ENCODE measurements at places on chromosomes 4 and X. TPM values are rescaled to one million over a fixed set of nuclear protein-coding genes. Genes with fewer than 3 reads are reported as not detected.

DNA sequence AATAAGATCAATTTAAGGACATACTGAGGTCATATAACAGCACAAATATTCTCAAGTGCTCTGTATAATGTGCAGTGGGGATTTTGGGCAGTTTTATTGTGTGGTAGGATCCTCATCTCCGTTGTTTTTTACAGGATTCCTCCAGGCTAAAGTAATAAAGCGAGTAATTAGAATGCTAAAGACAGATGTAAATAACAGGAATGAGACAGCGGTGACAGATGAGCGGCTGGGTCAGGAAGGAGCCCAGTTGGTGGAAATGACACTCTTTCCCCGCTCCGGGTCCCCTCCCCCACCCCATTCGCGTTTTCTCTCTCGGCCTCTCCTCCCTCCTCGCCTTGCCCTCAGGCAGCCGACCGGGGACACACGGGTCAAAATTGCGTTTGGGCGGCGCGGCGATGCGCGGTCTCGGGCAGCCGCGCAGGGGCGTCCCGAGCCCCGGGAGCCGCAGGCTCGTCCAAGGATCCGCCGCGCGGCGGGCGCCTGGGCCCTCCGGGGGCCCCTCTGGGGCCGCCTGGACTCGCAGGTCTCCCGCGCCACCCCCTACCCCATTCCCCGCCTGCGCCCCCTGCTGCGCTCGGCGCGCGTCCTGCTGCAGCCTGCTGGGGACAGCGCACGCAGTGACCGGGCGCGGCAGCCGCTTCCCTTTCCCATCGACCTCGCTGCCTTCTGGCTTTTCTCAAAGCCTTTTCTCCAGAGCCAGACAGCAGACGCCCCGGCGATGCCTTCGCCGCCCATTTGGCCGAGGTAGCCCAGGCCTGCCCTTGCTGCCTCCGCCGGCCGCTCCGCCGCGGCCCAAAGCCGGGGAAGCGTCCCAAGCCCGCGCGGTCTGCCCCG is 16.2 kb downstream of the POU4F2 start:
- no peak for DNase-seq

ADGRL3 gene
- 17.9 TPM for total RNA-seq

DNA sequence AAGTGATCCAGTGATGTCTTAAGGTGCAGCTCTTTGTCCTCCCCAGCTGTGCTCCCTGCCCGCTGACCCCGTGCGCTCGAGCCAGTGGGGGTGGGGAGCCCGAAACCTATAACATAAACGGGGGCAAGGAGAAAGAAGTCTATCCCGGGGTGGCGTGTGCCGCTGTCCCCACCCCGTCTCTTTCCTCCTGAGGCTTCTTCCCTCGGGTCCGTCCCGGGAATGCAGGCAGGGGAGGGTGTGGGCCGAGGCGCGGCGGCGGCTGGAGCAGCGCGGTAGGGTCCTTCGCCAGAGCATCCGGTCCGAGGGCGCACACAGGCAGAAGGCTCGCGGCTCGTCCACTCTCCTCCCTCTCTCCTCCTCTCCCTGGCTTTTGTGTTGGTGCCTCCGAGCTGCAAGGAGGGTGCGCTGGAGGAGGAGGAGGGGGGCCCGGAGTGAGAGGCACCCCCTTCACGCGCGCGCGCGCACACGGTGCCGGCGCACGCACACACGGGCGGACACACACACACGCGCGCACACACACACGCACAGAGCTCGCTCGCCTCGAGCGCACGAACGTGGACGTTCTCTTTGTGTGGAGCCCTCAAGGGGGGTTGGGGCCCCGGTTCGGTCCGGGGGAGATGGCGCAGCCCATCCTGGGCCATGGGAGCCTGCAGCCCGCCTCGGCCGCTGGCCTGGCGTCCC is at the start of gene RAB33A:
TSS of gene RAB33A (plus strand) at position 517 of the 681 bp plus-strand sequence. CDS start at position 618, 101 bp downstream.
- DNase-seq: no peak

DNA sequence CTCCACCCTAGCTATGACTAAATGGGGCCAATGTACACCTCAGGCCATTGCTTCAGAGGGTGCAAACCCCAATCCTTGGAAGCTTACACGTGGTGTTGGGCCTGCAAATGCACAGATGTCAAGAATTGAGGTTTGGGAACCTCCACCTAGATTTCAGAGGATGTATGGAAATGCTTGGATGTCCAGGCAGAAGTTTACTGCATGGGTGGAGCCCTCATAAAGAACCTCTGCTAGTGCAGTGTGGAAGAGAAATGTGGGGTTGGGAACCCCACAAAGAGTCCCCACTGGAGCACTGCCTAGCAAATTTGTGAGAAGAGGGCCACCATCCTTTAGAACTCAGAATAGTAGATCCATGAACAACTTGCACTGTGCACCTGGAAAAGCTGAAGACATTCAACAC is 284.1 kb downstream of the ANTXR2 start:
- DNase-seq: no peak

- peak; percentile 89 for DNase-seq
Observed at GRCh38 chr4:11428899-11429698, 405 bp upstream of the HS3ST1 start.

CSN1S1 gene
- not detected for total RNA-seq

DNA sequence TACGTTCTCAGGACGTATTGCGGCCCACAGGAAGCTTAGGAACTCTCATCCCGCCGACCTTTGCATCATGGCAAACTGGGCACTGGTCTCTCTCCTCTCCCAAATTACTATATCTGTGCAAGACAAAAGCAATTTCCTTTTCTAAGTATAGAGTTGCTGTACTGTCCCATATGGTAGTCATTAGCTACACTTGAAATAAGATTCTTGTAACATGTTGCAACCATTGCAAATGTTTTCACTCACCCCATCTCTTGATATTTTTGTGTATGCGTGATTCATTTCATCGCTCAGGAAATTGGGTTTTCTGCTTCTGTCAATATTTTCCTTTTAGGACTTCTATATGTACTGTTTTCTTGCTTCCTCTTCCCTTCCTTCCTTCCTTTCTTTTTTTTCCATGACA is 15.7 kb downstream of the ARMCX6 start:
- DNase-seq: no peak

CDKL5 gene
- total RNA-seq: 42.3 TPM

GRCh38 chr4:71472946-71473345 is 134.1 kb downstream of the SLC4A4 start:
- DNase-seq: no peak
